ENCODE measurements at places on chromosomes 4 and X.

GRCh38 chr4:671769-672168 is 2.3 kb downstream of the ATP5ME start:
- DNase-seq, result no peak

GRCh38 chrX:3678328-3678727 is 35.1 kb downstream of the PRKX start:
- no peak for DNase-seq

GRCh38 chrX:17737986-17738713 is 857 bp downstream of the SCML1 start:
- DNase-seq, result peak; percentile 25

DNA sequence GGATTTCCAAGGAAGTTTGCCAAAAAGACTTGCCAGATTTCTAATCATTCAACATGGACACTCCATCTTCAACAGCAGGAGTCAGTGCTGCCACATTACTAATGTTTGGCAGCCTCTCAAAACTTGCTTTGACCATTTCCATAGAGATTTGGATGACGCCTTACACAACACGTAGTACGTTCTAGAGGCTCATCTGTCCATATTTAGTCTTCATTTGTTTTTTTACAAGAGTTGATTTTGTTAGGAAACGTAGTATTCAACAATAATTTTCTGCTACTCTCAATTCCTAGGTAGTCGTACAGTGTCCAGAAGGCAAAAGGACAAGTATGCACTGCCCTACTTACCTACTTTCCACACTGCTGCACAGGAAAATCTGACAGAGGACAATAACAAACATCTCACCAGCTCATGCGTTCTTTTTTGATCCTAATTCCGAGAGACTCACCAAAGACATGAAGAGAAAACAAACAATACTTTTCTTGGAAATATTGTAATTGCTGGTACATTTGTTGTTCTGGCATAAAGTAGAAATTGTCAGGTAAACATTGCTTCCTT is 117.3 kb downstream of the SNCA start:
- DNase-seq, result no peak

DNA sequence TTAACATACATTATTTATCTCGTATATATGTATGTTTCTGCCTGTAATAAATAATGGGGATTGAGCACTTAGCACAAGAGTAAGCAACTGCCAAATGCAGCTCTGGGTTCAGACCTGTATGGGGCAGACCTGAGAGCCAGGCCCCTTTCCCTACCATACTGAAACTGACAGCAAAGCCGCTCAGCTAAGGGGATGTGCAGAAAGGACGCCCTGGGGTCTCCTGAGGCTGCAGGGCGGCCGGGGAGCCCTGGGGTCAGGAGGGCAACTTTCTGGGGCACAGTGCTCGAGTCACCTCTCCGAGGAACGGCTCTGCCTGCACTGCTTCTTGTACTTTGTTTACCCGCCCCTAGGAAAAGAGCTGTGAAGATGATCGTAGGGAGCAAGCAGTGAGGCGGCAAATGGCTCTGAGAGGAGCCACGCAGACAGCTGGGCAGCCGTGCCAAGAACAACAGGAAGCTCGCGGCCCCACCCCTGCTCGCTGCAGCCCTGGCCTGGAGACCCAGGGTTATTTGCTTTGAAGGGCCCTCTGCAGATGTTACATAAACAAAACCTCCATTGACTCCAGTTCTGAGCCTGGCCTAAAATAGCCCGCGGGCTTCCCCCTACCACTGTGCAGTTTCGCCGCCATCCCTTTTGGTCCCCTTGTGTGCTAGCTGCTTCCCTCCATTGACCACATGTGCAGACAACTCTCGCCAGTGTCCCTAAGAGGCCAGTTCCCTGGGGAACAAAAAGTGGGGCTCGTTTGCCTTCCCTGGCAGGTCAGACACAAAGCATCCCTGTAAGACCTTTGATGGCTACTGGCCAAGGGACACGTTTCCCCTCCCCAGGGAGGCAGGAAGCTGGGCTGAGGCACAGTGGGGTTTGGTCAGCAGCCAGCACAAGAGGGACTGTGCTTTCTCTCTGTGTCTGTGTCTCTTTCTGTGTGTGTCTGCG is 111.3 kb upstream of the LNX1 start:
- DNase-seq, result peak; percentile 8

GRCh38 chr4:135277068-135277979 is 1075.7 kb upstream of the PABPC4L start:
- DNase-seq, result no peak

GRCh38 chr4:42541647-42542046 is 115.3 kb downstream of the ATP8A1 start:
- no peak for DNase-seq

Data from C1 segment of cervical spinal cord (tissue), 14 donors.